ENCODE measurements at places on chromosomes 11 and 22. TPM values are rescaled to one million over a fixed set of nuclear protein-coding genes. Genes with fewer than 3 reads are reported as not detected.

DNA sequence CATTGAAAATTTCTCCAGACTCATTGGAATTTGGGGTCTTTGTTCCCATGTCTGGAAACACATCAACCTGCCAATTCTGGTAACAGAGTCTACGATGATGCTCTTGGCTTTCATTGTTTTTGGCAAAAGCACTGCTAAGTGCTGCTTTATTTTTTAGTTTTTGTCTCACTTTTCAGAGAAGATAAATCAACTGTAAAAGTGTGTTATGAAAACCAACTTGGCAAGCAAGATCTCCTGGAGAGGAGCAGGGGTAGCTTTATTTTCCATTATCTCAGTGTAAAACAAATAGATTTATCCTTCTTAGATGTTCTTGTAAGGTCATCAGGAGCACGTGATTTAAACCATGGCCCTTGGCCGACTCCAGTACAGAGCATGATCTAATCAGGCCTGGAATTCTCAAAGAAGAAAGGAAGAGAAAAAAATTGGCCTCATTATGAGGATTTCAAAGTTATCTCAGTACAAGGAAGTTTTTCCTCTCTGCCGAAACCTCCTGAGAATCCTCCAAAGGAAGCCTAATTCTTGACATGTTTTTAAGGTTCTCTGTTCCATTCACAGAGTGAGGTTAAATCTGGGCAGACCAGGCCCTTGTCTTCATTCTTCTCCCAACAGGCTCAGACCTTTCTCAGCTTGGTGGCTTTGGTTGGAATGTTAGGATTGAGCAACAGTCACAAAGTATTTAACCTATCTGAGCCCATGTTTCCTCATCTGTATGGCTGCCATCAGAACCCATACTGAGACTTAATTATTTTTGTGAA is 16.4 kb upstream of the PAMR1 start:
- H3K36me3 ChIP-seq: no peaks in the 10 kb centered on the region
- no peak overlapping the region for H3K4me3 ChIP-seq
- no peak for DNase-seq
- H3K4me1 ChIP-seq: no peaks in the 10 kb centered on the region
- no peak overlapping the region for H3K27ac ChIP-seq

- H3K27ac ChIP-seq: no peak overlapping the region
- no peaks in the 10 kb centered on the region for H3K4me1 ChIP-seq
- H3K27me3 ChIP-seq: no peaks in the 10 kb centered on the region
- DNase-seq: no peak
- H3K4me3 ChIP-seq: no peak overlapping the region
Measured at GRCh38 chr11:110065189-110065588, 28.0 kb upstream of the ZC3H12C start.

Gene MRGPRE
- not detected for total RNA-seq

DNA sequence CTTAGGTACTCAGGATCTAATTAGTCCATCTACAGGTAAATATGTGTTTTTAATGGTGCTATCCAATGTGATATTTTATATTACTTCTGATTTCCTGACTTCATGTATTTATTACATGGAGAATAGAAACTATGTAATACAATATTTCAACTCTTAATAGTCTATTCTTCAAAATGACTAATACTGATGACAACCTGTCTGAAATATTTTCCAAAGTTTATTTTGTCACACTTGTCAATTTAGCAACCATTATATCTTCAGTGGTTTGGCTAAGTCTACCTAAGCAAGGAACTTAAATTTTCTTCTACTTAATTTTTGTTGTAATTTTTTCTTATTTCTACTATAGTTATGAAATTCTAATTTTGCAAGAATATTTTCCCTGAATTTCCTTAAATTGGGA is 55.0 kb upstream of the CNTN5 start:
- H3K27me3 ChIP-seq: no peaks in the 10 kb centered on the region
- no peak overlapping the region for H3K27ac ChIP-seq
- no peak for DNase-seq

GRCh38 chr22:23074451-23074850 is 4.1 kb downstream of the GNAZ start:
- no peak overlapping the region for H3K27ac ChIP-seq
- no peaks in the 10 kb centered on the region for H3K4me1 ChIP-seq
- DNase-seq: no peak
- no peak overlapping the region for H3K4me3 ChIP-seq

Data from H1 (cell line).